ENCODE measurements at places on chromosomes 7 and 10.

- no peak for DNase-seq
Measured at GRCh38 chr7:139853506-139854123, 24.6 kb downstream of the TBXAS1 start.

GRCh38 chr7:116578526-116578925 is 53.7 kb downstream of the CAV1 start:
- DNase-seq, result no peak

DNA sequence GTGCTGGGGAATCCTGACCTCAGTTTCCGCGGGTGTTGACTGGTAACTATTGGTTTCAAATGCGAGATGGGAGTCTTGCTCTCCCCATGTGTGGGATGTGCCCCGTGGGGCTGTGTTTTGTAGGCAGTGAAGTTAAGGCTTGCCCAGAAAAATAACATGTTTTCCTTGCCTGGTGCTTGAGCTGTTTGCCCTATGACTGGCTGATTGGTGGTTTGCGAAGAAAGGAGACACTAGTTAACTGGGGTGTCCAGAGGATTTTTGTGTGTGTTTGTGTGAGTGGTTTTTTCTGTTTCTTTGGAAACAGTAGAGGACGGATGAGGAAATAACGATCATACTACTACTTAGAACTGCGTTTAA is 61.9 kb downstream of the CREB5 start:
- no peak for DNase-seq

DNA sequence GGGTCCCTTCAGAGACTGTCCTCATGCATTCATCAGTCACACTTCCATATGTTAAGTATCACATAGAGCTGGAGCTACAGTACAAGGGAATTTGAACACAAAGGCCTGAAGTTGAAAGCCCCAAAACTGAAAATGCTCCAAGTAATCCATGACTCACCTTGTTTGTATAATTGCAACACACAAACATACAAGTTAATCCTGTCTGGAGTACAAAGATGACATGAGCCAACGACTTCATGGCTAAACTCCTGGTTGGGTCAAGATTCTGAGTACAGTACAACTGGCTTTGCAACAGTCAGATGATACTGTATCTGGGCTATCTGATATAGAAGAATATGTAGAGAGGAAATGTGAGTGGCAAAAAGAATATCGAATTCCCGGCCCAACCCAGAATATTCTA is 73.1 kb upstream of the AASS start:
- no peak for DNase-seq

- no peak for DNase-seq
Measured at GRCh38 chr7:55092186-55092974, 73.6 kb downstream of the EGFR start.
